Forelimb muscle (tissue), 1 donor: ENCODE measurements at places on chromosomes 5 and 9. TPM values are rescaled to one million over a fixed set of nuclear protein-coding genes. Genes with fewer than 3 reads are reported as not detected.

- no peak for DNase-seq
Observed at GRCh38 chr5:96297290-96297689, 135.8 kb downstream of the PCSK1 start.

- no peak for DNase-seq
Observed at GRCh38 chr5:104345222-104346016, 782.8 kb upstream of the NUDT12 start.

- no peak for DNase-seq
Observed at GRCh38 chr5:59660737-59661136, 232.8 kb downstream of the PDE4D start.

DNA sequence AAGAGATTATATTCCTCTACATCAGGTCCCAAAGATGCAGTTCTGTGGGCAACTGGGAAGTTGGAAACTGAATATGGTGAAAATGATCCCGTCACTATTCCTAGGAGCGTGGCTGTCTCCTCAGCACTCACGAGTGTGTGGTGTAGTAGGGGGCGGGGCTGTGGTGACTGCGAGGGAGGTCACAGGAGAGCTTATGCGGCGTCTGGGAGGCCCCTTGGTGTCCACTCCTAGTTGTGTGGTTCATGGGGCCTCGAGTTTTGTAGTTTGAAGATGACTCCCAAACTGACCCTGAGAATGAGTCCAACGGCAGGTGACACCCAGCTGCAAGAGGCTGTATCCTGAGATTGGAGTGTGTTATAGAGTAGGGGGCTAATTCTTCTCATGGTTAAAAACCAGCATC lies 68.2 kb downstream of the MVB12B start:
- DNase-seq, result no peak

The IL4 gene
- not detected for polyA plus RNA-seq

DNA sequence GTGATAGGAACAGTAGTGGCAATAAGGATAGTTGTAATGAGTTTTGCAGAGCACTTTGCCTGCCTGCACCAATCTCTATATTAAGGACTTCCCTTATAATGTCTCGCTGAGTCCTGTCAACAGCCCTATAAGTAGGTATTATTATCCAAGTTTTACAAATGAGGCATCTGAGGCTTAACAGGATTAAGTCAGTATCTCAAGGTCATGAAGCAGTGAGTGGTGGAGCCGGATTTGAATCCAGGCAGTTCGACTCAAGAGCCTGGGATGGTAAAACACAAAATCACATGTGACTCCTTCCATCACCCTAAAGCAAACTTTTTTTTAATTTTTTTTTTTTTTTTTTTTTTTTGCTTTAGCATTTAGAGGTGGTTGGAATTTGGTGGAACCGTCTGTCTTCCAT lies 59.0 kb upstream of the RARS1 start:
- no peak for DNase-seq

DNA sequence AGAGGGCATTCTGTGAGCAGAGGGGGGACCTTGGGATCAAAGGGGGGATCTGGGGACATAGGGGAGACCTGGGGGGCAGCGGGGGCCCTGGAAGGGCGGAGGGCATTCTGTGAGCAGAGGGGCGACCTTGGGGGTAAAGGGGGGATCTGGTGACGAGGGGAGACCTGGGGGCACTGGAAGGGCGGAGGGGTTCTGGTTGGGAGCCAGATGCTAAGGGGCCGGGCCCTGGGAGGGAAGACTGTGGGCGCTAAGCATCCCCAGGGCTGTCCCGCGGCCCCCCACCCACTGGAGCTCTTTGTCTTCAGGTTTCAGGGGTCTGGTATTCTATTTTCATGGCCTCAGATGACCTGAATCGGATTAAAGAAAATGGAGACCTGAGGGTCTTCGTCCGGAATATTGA lies 748 bp downstream of the LCN9 start:
- DNase-seq, result no peak

GRCh38 chr5:112923148-112923917 lies 1.3 kb upstream of the REEP5 start:
- DNase-seq, result no peak

DNA sequence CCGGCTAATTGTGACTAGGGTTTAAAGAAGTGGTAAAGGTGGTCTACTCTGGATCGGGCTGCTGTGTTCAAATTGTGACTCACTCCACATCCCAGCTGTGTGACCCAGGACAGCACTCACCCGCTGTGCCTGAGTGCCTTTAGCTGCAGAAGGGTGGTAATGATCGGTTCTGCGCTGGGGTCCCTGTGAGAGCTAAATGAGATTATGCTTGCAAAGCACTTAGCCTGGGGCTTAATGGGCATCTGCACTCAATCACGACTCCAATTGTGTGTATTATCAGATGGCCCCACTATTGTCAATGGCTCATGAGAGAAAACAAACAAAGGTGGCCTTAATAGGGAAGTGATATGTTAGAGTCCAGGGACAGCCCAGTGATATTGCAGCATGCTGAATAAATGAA lies 25.1 kb upstream of the TBC1D2 start:
- no peak for DNase-seq

DNA sequence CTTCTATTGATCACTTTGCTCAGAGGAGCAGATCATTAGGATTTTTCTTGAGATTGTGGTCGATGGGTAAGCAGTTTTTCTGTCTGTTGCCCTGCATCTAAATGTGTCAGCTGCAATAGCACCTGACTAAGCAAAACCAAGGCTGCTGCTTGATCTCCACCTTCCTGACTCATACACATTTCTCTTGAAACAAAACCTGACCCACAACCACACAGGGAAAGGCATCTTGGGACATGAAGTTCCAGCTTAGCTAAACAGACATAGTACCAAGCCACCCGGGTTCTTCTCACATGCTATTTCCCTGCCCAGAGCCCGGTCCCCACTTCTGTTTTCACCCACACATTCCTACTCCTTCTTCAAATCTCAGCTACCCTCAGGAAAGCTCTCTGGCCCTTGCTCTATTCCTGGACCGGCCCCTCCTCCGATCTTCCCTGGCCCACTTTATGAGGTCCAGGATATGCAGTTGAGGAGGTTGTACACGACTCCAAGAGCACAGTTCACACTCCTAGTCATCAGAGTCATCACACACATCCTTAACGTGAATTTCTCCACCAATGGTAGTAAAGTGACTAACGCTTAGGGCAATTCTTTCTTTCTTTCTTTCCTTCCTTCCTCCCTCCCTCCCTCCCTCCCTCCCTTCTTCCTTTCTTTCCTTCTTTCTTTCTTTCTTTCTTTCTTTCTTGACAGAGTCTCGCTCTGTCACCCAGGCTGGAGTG lies 16.0 kb upstream of the ZBTB43 start:
- DNase-seq, result no peak
